ENCODE measurements at places on chromosomes 7 and 10.

- no peaks in the 10 kb centered on the region for H3K4me1 ChIP-seq
- no peak overlapping the region for H3K27ac ChIP-seq
- H3K4me3 ChIP-seq, result no peak overlapping the region
- H3K27me3 ChIP-seq, result no peaks in the 10 kb centered on the region
- DNase-seq, result no peak
These were observed 198.1 kb upstream of the LYZL2 start for GRCh38 chr10:30827531-30828120.

GRCh38 chr10:73469579-73469978 is 26.2 kb downstream of the PPP3CB start:
- peaks cover 2% of the 10 kb centered on the region for H3K36me3 ChIP-seq
- H3K27me3 ChIP-seq, result no peaks in the 10 kb centered on the region
- peaks cover 6% of the 10 kb centered on the region for H3K4me1 ChIP-seq
- H3K4me3 ChIP-seq, result no peak overlapping the region
- DNase-seq, result no peak

DNA sequence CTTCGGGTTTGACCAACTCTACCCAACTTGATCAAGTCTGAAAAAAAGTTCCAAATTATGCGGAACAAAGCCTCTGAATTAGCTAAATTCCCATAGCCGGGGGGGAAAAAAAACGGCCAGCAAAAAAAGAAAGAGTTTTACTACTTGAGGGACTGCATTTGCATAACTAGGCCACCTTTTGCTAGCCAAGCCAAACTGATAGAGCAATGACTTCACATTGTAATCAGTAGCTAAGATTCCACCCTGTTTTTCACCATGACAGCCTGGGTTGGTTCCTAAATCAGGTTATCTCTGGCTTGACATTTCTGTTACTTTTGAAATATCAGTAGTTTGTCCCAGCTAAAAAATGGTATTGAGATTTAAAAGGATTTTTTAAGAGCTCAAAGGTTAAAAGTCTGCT is 31.4 kb upstream of the CREB3L2 start:
- H3K27me3 ChIP-seq, result peaks cover 6% of the 10 kb centered on the region
- DNase-seq, result no peak
- H3K4me1 ChIP-seq, result peaks cover 11% of the 10 kb centered on the region
- H3K27ac ChIP-seq, result no peak overlapping the region

DNA sequence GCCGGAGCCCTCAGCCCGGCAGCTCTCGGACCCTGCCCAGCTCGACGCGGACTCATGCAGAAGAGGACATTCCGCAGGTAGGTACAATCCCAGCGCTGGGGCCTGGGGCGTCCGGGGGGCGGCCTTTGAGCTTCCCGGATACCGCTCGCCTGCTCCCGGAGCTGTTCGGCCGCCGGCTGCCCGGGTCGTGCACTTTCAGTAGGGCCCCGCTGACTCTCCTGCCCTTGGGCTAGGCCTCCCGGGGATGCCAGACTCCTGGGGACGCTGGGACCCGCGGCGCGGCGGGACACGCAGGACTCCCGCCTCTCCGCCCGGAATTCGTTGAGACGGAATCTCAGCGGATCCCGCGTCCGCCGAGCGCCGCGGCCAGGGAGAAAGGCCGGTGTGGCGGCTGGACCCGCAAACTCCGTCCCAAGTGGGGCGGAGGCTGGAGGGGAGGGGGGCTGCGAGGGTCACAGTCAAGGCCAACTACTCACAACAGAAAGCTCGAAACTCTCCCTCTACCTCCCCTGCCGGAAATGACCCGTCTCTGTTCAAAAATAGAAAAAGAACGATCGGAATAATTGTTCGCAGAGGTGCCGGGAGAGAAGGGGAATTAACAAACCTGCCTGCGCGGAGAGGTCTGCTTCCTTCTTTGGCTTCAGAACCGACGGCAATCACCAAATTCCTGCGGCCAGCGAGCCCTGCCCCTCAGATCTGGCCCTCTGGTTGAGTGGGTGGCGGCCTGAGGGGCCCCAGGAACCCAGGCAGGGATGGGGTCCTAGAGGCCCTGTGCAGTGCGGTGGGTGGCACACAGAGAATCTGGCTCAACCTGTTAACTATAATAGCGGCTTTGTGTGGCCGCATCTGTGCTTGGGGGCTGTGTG is 9.2 kb downstream of the TLX1 start:
- peaks cover 91% of the 10 kb centered on the region for H3K27me3 ChIP-seq
- no peak overlapping the region for H3K4me3 ChIP-seq
- H3K27ac ChIP-seq, result no peak overlapping the region
- no peak for DNase-seq
- peaks cover 25% of the 10 kb centered on the region for H3K4me1 ChIP-seq

- no peak overlapping the region for H3K27ac ChIP-seq
- no peak overlapping the region for H3K4me3 ChIP-seq
- no peaks in the 10 kb centered on the region for H3K36me3 ChIP-seq
- peaks cover 8% of the 10 kb centered on the region for H3K27me3 ChIP-seq
These were observed 266.0 kb upstream of the PITRM1 start for GRCh38 chr10:3438606-3439005.

- no peaks in the 10 kb centered on the region for H3K27me3 ChIP-seq
- no peak overlapping the region for H3K4me3 ChIP-seq
- H3K4me1 ChIP-seq, result no peaks in the 10 kb centered on the region
- no peak overlapping the region for H3K27ac ChIP-seq
These were observed 27.3 kb downstream of the FAM20C start for GRCh38 chr7:219581-220150.

- no peaks in the 10 kb centered on the region for H3K36me3 ChIP-seq
- H3K4me1 ChIP-seq, result no peaks in the 10 kb centered on the region
- no peak overlapping the region for H3K27ac ChIP-seq
- no peaks in the 10 kb centered on the region for H3K27me3 ChIP-seq
These were observed 248.6 kb downstream of the GPAM start for GRCh38 chr10:111934931-111935330.

- H3K27ac ChIP-seq, result no peak overlapping the region
- no peak for DNase-seq
- peaks cover 6% of the 10 kb centered on the region for H3K27me3 ChIP-seq
These were observed 32.1 kb downstream of the AGAP3 start for GRCh38 chr7:151118108-151119054.

- no peak overlapping the region for H3K4me3 ChIP-seq
- no peak for DNase-seq
- no peak overlapping the region for H3K27ac ChIP-seq
- no peaks in the 10 kb centered on the region for H3K27me3 ChIP-seq
These were observed 21.7 kb upstream of the GALNTL5 start for GRCh38 chr7:151934584-151934983.

- H3K4me3 ChIP-seq, result no peak overlapping the region
- peak; percentile 43 for DNase-seq
- no peaks in the 10 kb centered on the region for H3K36me3 ChIP-seq
- H3K27ac ChIP-seq, result no peak overlapping the region
- H3K27me3 ChIP-seq, result peaks cover 6% of the 10 kb centered on the region
These were observed 70.9 kb downstream of the SYPL1 start for GRCh38 chr7:106041140-106041717.

DNA sequence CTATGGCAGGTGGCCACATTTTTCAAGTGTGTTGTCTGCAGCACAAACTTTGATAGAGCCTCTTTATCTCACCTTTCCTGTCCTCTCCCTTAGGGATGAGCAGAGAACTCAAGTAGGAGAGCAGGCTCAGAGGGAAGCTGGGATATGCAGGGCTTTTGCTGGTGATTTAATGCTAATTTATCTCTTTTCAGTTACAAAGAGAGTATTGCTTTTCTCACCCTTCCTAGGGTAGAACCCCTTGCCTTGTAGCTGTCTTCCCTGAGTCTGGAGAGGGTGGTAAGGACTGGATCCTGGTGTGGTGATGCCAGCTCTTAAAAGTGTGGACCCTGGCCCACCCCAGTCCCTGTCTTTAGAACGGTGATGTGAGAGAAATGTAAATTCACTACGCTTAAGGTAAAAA is 1061.4 kb downstream of the TYW1 start:
- no peak overlapping the region for H3K4me3 ChIP-seq
- H3K4me1 ChIP-seq, result no peaks in the 10 kb centered on the region
- DNase-seq, result no peak
- H3K27ac ChIP-seq, result no peak overlapping the region

- no peak for DNase-seq
- no peaks in the 10 kb centered on the region for H3K27me3 ChIP-seq
- H3K4me1 ChIP-seq, result peaks cover 12% of the 10 kb centered on the region
- H3K4me3 ChIP-seq, result no peak overlapping the region
- H3K27ac ChIP-seq, result no peak overlapping the region
- no peaks in the 10 kb centered on the region for H3K36me3 ChIP-seq
These were observed 4.9 kb upstream of the TCAF1 start for GRCh38 chr7:143906895-143907294.

DNA sequence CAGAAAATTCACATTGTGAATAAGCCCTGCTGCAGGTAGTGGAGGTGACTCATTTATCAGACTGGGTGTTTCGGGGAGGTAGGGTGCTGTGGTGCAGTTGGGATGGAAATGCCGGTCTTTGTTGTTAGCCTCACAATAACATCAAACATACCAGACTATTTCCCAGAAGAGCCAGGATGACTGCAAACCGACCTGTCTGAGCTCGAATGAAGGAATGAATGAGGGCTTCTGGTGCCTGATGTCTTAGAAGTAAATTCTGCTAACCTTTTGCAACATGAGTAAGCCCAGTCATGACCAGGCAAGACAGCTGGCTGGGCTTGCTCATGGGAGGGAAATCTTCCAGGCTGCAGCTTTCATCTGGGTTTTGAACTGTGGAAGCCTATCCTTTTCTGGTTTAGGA is 2.4 kb upstream of the VDAC2 start:
- H3K4me1 ChIP-seq, result peaks cover 34% of the 10 kb centered on the region
- peaks cover 10% of the 10 kb centered on the region for H3K36me3 ChIP-seq
- no peaks in the 10 kb centered on the region for H3K27me3 ChIP-seq
- DNase-seq, result peak; percentile 16
- peak overlapping the region; percentile 61 for H3K27ac ChIP-seq
- H3K4me3 ChIP-seq, result peak overlapping the region; percentile 43

DNA sequence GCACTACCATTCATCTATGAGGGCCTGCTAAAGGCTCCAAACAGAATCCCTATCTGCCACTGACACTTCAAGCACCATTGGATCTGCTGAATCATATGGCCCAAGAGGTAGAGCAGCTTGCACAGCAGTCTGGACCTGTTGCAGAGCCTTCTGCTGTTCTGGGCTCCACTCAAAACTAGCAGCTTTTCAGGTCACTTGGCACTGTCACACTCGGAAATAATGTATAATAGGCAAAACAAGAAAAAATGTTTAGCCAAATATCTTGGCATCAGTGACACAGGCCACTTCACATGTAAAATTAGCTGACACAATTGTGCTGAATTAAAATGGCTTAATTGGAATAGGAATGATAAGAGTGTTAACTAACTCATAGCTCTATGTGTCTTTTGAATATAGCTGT is 1182.9 kb upstream of the LRRTM3 start:
- no peak overlapping the region for H3K4me3 ChIP-seq
- H3K27ac ChIP-seq, result no peak overlapping the region
- no peaks in the 10 kb centered on the region for H3K4me1 ChIP-seq
- DNase-seq, result no peak
- no peaks in the 10 kb centered on the region for H3K36me3 ChIP-seq

DNA sequence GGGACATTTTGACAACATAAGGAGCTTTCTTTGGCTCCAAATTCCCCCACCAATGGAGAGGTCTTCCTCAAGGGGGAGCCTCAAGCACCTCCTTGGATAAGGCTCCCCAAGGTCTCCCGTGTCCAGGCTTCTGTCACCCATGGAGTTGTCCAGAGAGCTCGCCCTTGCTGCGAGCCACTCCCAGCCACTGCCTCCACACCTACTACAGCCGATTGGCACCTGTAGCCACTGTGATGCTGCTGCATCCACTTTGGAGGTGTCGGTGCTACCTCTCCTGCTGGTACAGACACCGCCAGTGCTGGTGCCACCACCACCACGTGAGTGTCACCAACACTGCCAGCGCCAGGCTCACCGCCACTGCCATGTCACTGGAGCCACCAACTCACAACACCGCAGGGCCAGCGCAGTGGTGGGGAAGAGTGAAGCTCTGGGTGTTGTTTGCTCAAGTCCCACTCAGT is 22.1 kb upstream of the ENO4 start:
- no peak for DNase-seq
- no peak overlapping the region for H3K4me3 ChIP-seq
- H3K27me3 ChIP-seq, result peaks cover 12% of the 10 kb centered on the region

GRCh38 chr7:28409716-28410627 is 2.3 kb upstream of the CREB5 start:
- peaks cover 52% of the 10 kb centered on the region for H3K4me1 ChIP-seq
- peak overlapping the region; percentile 97 for H3K4me3 ChIP-seq
- peak; percentile 19 for DNase-seq

GRCh38 chr7:95905167-95905566 is 132.8 kb downstream of the DYNC1I1 start:
- no peak overlapping the region for H3K4me3 ChIP-seq
- H3K27ac ChIP-seq, result no peak overlapping the region
- no peaks in the 10 kb centered on the region for H3K36me3 ChIP-seq
- H3K27me3 ChIP-seq, result peaks cover 14% of the 10 kb centered on the region
- DNase-seq, result no peak
- no peaks in the 10 kb centered on the region for H3K4me1 ChIP-seq

GRCh38 chr10:86644152-86644793 is 10.1 kb upstream of the OPN4 start:
- DNase-seq, result peak; percentile 13
- H3K27ac ChIP-seq, result no peak overlapping the region
- H3K27me3 ChIP-seq, result peaks cover 24% of the 10 kb centered on the region
- H3K4me3 ChIP-seq, result no peak overlapping the region

DNA sequence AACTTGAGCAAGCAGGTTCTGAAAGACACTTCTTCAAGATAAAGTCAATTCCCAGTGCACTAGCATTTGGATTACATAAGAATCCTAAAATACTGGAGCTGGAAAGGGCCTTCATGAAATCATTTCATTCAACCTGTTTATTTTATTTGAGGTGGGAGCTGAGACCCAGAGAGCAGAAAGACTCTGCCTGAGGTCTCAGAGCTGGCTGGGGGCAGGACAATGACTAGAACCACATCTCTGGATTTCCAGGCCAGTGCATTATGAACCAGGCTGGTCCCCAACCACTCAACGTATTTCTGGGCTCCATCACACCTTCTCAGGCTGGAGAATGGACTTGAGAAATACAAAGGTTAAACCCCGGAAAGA is 8.4 kb downstream of the ANXA11 start:
- H3K4me1 ChIP-seq, result peaks cover 85% of the 10 kb centered on the region
- no peak for DNase-seq
- peaks cover 24% of the 10 kb centered on the region for H3K36me3 ChIP-seq
- H3K4me3 ChIP-seq, result peak overlapping the region; percentile 91

DNA sequence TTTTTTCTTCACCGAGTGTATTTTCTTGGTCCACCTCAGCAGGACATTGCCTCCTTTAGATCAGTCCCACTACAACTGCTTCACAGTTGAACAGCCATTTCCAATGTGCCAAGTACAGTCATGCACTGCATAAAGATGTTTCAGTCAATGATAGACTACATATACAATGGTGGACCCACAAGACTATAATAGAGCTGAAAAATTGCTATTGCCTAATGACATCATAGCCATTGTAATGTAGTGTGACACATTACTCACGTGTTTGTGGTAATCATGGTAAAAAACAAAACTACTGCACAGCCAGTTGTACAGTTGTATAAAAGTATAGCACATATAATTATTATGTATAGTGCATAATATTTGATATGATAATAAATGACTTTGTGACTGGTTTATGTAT is 113.8 kb upstream of the HPS1 start:
- no peaks in the 10 kb centered on the region for H3K4me1 ChIP-seq
- no peaks in the 10 kb centered on the region for H3K36me3 ChIP-seq
- no peak overlapping the region for H3K27ac ChIP-seq
- no peaks in the 10 kb centered on the region for H3K27me3 ChIP-seq
- DNase-seq, result no peak
- no peak overlapping the region for H3K4me3 ChIP-seq

- no peaks in the 10 kb centered on the region for H3K27me3 ChIP-seq
- no peak overlapping the region for H3K4me3 ChIP-seq
- H3K4me1 ChIP-seq, result no peaks in the 10 kb centered on the region
- DNase-seq, result no peak
- H3K36me3 ChIP-seq, result no peaks in the 10 kb centered on the region
These were observed 152.2 kb downstream of the CRPPA start for GRCh38 chr7:16268821-16269768.
